Right renal pelvis (tissue), 4 donors: ENCODE measurements at places on chromosomes 6 and 20. TPM values are rescaled to one million over a fixed set of nuclear protein-coding genes. Genes with fewer than 3 reads are reported as not detected.

The CST8 gene
- polyA plus RNA-seq: not detected

The ADISSP gene
- 19.7 TPM for polyA plus RNA-seq

DNA sequence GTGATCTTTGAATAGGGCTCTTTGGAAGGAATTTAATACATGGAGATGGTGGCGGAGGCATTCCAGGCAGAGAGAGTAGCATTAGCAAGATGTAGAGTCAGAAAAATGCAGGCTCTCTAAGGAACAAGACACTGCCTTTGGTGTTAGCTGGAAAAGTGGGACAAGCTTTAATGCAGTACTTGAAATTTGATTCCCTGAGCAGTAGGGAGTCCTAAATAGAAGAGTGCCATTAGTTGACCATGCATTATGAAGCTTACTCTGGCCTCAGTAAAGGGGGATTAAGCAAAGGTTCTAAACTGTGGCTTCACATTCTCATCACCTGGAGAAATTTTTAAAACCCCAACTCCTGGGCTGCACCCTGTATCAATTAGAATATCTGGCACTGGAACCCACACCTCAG is 494.8 kb upstream of the SOX4 start:
- no peak for DNase-seq

DNA sequence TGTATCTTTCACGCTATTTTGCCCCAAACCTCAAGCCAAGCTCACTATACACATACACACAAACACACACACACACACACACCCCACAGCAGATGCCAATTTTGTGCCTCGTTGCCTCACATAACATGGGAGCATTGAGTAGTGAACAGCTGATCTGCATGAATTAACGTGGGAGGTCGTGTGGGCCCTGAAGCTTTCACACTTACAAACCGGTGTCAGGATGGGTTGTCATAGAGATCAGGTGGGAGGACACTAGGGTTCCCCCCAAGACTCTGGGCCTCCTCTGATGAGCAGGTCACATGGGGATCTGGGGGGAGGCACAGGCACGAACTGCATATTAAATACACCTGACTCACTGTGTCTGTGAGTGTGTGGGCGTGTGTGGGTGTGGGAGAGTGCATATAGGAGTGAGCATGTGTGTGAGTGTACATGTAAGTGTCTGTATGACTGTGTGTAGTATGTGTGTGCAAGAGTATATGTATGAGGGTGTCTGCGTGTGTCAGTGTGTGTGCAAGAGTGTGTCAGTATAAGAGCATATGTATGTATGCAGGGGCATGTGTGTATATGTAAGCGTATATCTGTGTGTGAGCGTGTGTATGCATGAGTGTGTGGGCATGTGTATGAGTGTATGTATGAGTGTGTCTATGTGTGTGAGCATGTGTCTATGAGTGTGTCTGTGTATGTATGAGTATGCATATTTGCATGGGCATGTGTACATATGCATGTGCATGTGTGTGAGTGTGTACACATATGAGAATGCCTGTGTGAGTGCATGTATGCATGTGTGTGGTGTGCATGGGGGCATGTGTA is 370.4 kb downstream of the PREX1 start:
- DNase-seq: no peak

The MOXD1 gene
- 266 TPM for polyA plus RNA-seq
